ENCODE measurements at places on chromosomes 4 and X.

DNA sequence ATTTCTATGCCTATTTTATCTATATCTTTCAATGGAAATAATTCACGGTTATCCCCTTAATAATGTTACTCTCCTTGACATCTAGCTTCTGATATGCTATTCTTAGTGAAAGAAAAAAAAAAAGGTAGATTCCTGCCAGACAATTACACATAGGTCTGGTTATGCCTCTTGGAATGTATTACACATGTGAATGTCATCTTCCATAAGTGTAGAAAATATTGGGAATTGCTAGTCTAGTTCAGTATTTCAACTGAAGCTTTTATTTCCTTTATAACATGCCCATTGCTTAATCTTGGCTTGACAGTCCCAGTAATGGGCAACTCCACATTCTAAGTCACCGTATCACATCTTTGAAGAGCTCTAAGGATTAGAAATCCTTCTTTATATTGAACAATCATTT lies 25.4 kb upstream of the PPP1R2C start:
- DNase-seq, result peak; percentile 63

DNA sequence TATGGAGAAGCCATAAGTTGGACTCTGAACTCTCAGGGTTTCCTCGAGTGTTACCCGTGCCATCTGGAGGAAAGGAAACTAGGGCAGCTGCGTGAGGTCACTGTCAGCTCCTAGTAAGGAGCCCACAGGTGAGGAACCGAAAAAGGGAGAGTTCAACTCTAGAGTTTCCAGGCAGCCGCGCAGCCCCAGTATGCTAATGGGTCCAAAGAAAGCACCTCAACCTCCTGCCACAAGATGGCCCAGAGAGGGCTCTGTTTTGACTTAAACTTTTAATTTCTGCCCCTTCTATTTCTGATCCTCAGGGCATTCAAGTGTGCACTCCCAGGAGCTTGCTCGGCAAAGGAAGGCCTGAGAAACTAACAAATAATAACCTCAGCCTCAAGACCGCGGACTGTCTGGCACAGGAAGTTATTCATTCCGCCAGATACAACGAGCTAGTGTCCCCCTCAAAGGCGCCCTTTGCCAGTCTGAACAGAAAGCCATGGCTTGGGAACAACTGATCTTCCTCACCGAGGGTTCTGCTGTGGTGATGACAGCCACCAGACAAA lies 13.9 kb downstream of the SCARB2 start:
- DNase-seq, result no peak

GRCh38 chrX:40041915-40042314 lies 55.8 kb downstream of the BCOR start:
- no peak for DNase-seq

GRCh38 chr4:78880874-78881492 lies 58.3 kb downstream of the PAQR3 start:
- DNase-seq, result no peak

DNA sequence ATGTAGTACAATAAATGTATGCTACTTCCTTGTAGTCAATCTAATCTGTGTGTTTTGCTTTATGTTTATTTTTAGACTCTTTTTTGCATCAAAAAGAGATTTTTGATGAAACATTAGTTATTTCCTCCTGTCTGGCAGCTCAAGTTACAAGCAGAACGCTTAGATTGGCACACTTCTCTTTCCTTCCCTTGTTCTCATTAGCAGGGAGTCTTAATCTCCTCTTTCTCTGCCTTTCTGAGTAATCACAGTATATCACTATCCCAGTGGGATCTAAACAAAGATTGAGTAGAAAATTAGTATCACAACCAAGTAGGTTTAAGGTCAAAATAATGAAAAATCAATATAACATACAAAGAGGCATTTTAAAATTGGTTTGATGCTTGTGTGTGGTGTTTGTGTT lies 1192.6 kb downstream of the C4orf33 start:
- DNase-seq, result no peak
